GM19239 (cell line): ENCODE measurements at places on chromosomes 12 and 14.

DNA sequence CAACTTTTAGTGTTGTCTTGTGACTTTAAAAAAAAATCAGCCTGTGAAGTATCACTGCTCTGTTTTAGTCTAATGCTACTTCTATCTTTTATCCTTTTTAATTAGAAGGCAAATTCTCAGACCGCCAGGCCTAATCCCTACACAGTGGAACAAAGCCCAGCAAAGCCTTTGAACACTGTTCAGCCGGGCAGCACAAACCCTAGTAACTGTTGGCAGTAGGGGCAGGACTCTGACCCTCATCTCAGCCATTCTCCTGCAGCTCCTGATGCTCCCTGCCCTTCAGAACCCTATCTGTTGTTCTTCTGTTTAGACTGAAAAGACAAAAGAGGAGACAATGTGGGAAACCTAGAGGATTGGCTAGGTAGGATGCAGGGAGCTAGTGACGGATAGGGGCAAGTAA, 78.0 kb upstream of the OTX2 start:
- no peak for DNase-seq

GRCh38 chr14:50603565-50603964, 43.6 kb downstream of the ATL1 start:
- no peak for DNase-seq

- peak; percentile 31 for DNase-seq
Measured at GRCh38 chr14:22386924-22387775, 201.9 kb downstream of the DAD1 start.

DNA sequence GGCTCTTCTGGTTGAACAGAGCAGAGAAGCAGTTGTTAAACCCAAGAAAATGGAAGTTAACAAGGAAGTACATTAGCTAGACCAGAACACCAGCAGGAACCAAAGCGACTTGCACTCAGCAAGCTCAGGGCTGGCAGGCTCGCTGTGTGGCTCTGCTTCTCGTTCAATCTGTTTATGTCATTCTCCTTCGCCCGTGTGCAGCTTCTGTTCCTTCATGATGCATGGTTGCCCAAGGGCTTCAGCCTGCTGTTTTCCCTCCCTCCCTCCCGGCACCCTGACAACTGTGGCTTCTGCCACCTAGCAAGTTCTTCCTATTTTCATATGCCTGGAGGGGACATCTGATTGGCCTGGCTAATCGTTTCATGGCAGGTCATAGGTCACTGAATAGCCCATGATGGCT, 25.3 kb downstream of the PIGH start:
- no peak for DNase-seq

DNA sequence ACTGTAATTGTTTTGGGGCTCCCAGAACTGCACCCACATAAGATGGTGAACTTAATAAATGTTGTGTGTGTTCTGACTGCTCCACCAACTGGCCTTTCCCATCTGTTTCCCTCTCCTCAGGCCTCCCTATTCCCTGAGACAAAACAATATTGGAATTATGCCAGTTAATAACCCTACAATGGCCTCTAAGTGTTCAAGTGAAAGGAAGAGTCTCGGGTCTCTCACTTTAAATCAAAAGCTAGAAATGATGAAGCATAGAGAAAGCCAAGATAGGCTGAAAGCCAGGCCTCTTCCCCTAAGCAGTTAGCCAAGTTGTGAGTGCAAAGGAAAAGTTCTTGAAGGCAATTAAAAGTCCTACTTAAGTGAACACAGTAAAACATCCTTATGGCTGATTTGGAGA, 13.4 kb downstream of the ACOT6 start:
- DNase-seq: no peak

DNA sequence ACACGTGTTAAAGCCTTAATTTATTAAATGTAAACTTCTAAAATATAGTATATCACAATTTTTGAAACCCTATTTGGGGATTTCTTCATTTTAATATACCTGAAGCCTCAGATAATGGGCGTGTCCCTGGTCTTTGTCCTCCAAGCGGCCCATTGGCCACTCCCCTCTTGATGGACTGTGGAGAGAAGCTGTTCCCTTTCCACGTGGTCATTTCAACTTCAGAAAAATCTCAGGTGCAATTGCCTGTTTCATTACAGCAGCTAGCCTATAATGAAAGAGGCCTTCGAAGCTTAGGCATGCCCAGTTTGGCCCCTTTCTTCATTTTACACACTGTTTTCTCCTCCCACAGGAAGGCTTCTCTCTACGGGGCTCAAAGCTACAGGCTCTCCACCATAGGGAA, 131.4 kb upstream of the ARHGAP5 start:
- DNase-seq: no peak

GRCh38 chr14:104724981-104725771, 1.1 kb downstream of the ADSS1 start:
- DNase-seq: no peak

GRCh38 chr14:59130462-59130861, 58.0 kb upstream of the DAAM1 start:
- DNase-seq: no peak

DNA sequence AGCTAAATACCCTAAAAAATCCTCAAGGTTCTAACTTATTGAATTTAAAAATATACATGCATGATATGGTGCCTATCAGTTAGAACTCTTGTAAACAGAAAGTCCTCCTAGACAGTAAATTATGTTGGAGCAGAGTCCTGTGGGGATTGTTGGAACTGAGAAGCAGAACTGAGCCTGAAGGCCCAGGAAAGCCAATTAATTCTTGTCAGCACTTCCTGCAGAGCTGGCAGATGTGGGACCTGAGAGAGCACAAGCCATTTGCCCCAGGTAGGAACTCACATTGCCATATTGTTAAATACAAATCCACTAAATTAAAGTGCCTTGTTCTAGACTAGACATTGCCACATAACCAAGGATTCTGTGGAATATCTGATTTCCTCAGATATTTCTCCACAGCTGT, 117.1 kb downstream of the RTN1 start:
- DNase-seq: no peak

DNA sequence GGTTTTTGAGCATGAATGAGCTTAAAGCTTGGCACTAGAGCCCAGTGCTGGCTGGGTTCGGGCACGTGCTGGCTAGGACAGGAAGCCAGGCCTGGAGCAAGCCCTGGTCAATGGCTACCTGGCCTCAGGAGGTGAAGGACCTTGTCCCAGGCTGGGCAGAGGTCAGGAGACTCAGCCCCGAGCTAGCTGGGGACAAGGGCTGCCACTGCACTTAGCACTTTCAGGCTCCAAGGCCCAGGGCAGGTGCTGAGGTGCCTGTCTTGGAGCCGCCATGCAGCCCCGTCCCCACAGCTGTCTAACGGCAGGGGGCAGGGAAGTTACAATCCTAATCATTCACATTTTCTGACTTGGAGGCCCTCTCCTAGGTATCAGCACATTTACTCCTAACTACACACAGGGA, 4.3 kb upstream of the AQP6 start:
- DNase-seq: no peak

- DNase-seq: peak; percentile 52
Measured at GRCh38 chr12:121800694-121801594, 2.9 kb upstream of the SETD1B start.

DNA sequence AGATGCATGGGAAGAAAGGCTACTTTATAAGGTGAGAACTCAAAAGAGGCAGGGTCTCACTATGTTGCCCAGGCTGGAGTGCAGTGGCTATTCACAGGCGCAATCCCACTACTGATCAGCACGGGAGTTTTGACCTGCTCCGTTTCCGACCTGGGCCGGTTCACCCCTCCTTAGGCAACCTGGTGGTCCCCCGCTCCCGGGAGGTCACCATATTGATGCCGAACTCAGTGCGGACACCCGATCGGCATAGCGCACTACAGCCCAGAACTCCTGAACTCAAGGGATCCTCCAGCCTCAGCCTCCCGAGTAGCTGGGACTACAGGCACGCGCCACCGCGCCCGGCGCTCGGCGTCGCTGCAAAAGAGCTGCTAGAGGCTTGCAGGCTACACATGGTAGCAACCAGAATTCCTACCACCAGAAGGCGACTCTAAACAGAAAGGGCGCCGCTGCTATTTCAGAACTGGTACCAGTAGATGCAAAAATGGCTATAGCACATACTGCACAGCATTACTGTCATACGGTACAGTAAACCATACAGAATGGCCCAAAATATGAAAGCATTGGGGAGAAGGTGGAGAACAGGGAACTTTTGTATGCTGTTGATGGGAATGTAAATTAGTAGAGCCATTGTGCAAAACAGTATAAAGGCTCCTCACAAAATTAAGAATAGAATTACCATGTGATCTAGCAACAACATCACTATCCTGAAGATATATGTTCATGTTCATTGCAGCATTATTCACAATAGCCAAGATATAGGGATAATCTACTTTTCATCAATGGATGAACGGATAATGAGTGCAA, 1.2 kb upstream of the NEMF start:
- no peak for DNase-seq

- no peak for DNase-seq
Measured at GRCh38 chr12:50600364-50600763, 95.6 kb downstream of the DIP2B start.

- no peak for DNase-seq
Measured at GRCh38 chr12:96365604-96366380, 34.4 kb downstream of the CDK17 start.

- no peak for DNase-seq
Measured at GRCh38 chr12:48979602-48980388, 1.7 kb downstream of the WNT1 start.

DNA sequence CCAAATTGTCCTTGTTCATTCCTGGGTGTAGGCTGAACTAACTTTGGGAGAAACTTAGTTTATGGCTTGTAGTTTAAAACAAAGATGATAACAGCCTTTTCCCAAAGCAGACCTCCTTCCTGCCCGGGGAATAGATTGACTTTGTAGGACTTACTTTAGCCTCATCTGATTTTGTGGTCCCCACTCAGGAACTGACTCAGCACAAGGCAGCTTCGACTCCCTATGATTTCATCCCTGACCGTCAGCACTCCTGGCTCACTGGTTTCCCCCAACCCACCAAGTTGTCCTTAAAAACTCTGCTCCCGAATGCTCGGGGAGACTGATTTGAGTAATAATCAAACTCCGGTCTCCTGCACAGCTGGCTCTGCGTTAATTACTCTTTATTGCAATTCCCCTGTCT, 40.1 kb upstream of the DDHD1 start:
- DNase-seq: no peak

DNA sequence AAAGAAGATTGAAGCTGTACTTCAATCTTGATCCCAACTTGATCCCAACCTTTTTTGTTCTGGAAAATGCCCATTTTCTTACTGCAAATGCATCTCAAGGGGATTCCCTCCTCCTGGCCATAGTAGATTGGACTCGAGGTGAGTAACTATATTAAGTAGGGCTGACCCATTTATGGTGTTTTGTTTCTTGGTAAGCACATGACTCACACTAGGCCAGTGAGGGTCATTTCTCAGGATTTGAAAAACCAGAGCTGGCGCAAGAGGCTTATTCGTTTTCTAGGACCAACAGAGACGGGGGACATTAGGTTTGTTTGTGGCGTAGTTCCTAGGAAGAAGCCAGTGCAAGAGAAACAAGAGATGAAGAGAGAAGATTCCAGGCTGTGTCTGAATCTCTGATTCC, 51.4 kb downstream of the MRPL42 start:
- DNase-seq: no peak

DNA sequence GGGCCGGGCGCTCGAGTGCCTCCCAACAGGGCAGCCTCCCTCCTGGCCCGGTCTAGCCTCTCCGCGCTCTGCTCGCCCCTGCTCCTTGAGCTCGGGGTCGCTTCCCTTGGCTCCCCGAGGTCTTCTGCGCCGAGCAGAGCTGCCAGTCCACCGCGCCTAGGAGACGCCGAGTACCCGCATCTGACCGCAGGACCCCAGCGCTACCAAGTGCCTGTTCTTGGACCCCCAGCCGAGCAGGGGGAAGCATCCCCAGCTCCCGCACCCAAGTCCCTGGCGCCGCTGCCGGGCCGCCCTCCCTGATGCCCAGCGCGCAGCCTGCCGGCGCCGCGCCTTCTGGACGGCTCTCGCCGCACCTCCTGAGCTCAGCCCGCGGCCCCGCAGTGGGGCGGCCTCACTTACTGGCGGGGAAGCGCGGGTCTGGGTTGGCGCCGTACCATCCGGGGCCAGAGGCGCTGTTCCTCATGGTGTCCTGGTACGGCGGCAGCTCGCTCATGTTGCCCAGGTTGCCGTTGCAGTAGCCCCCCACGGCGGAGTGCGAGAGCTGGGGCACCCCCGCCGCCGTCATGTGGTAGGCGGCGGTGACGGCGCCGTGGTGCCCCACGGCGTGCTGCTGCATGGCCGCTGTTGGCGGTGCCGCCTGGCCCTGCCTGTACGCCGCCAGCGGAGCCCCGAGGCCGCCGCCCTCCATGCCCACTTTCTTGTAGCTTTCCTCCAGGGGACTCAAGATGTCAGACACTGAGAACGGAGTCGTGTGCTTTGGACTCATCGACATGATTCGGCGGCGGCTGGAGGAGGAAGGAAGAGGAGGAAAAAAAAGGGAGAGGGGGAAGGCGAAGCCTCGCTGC, 1.2 kb downstream of the NKX2-1 start:
- peak; percentile 8 for DNase-seq

DNA sequence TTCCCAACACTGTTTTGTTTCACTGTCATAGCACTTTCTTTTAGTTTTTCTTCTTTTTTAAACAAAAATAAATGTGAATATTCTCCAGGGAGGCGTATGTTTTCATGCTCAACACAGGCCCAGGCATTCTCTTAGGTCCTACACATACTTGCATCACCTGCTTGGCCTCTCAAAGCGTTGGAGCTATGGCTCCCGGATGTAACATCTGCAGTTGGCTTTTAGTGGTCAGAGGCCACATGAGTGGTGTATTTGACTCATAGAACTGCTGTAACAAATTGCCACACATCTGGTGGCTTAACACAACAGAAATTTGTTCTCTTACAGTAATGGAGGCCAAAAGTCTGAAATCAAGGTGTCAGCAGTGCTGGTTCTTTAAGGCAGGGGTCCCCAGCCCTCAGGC, 44.6 kb upstream of the VRK1 start:
- DNase-seq: no peak

- no peak for DNase-seq
Measured at GRCh38 chr14:102827716-102828115, 50.5 kb downstream of the TRAF3 start.

DNA sequence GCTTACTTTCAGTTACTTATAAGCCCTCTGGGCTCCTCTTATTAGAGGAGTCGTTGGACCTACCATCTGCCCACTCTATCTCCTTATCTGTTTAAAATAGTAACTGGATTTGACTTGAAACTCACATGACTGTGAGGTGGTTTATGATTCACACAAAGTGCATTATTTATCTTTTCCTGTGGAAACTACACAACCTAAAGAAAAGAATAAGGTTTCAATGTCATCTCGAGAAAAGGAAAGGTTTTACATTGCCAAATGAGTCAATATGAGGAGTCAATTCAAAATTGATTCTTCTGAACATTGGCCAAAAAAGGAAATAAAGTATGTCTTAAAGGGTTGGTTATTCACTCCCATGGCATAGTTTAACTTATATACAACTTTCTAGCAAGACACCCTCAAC, 225.0 kb upstream of the G2E3 start:
- no peak for DNase-seq

DNA sequence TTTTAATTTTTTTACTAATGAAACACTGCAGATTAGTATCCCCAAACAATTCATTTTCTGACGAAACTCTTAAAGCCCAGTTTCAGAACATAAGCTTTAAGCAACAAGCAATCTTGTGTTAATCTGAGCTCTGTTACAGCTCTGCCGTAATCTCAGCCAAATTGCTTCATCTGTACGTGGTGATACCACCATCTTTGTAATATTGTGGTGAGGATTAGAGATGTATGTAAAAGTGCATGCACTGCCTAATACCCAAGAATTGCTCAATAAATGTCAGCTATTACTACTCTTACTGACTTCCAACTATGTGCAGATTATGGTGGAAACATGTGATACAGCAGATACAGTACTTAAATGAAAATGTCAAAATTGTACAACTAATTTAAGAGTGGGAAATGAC, 1.8 kb downstream of the AKAP5 start:
- no peak for DNase-seq

- DNase-seq: no peak
Measured at GRCh38 chr12:106790020-106790419, 15.5 kb downstream of the RIC8B start.

- DNase-seq: no peak
Measured at GRCh38 chr12:98419081-98419794, 96.2 kb upstream of the TMPO start.
